Myocyte (in vitro differentiated cells): ENCODE measurements at places on chromosomes 3 and 15.

DNA sequence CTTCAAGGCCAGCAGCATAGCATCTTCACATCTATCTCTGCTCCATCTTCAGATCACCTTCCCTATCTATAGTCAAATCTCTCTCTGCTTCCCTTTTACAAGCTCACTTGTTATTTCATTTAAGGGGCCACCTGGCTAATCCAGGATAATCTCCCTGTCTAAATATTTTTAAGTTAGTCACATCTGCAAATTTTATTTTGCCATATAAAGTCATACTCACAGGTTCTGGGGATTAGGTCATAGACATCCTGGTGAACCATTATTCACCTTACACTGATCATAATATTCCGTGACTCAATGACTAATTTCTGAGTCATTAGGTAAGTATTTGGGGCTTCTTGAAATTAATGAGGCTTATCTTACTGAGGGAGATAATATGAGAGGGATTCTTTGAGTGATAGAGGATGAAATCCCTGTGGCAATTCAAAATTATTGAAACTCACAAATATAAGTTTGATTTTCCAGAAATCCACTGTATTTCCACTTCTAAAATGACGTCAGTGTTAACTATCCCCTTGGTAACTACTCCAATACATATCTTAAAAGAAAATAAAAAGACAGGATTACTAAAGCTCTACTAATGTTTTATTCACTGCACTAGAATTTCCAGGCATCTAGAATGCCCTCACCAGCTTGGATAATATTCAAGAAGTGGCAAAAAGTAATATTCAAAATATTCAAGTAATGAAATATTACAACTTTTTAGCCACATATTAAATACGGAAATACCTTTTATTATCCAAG lies 93.7 kb upstream of the RBMS3 start:
- DNase-seq: peak; percentile 32

DNA sequence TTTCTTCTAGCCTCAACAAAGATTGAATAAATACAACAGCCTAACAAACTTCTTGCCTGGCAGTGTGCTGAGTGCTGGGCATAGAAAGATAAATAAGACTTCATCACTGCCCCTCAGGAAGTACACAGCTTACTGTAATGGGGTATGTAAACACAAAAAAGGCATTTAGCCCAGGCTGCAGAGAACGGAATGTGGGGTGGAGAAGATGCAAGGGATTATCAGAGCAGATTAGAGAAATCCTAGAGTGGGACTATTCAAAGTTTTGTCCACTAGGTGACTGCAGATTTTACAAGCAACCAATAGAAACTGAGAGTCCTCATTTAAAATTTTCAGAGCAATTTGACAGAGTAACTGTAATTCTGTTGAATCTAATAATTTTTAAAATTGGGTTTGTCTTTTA lies 35.4 kb upstream of the TSC22D2 start:
- no peak for DNase-seq

GRCh38 chr3:193665370-193665989 lies 72.5 kb downstream of the OPA1 start:
- DNase-seq: peak; percentile 29

- DNase-seq: no peak
Measured at GRCh38 chr15:76529911-76530310, 193.3 kb downstream of the ISL2 start.

DNA sequence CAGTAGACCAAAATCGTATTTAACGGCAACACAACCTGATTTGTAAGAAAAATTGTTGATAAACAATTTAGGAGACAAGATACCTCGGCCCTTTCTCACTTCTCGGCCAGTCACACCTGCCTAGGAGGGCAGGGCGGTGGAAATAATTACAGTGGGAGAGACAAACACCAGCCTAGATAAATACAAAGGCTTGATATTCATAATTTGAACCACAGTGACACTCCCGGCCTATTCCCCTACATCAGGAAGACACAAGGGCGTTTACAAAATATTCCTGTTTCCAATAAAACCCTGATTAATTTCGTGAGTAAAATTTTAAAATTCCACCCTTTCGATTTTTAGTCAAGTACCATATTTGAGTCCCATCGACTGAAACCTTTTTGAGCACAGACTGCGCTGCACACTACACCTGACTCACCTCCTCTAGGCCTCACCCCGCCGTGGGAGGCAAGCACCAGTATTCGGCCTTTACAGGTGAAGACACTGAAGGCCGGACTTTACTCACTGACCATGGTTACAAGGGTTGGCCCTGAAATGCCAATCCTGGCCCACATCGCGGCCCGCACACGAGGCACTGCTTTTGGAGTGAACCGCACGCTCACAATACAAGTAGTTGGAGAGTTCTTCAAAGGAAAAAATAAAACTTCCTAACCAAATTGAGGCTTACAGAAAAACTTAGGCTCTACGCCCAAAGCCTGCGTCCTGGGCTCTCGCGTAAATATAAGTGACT lies 794 bp downstream of the ARPP19 start:
- peak; percentile 44 for DNase-seq

GRCh38 chr3:32296251-32297204 lies 58.0 kb downstream of the CMTM8 start:
- DNase-seq: peak; percentile 71

DNA sequence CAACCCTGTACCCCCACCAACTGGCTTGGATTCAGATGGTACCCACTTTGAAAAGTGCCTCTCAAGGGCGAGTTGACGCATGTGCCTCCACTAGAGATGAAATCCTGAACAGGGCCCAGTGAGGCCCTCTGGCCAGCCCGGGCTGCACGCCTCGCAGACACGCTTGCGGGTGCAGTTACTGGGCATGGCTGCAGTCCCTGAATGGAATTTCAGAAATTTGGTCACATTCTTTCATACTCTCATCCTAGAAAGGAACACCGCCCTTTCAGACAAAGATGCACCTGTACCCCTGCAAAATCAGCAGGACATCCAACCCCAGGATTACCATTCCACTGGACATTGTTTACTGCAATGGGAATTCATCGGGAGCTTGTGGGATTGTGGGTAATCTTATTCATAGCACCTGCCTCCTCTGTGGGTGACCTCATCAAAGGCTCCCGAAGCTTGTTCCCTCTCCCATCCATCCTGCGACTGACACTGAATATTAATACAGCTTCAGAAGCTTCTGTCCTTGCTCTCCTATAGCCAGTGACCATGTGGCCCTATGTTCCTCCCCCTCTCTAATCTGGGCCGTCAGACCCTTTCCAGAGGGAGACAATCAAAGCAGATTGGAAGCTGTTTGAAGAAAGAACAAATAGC lies 42.5 kb upstream of the TPM1 start:
- DNase-seq: peak; percentile 95

- DNase-seq: no peak
Measured at GRCh38 chr3:138440596-138440995, 6.2 kb downstream of the ESYT3 start.

- DNase-seq: no peak
Measured at GRCh38 chr15:75363786-75364185, 4.6 kb downstream of the MAN2C1 start.

DNA sequence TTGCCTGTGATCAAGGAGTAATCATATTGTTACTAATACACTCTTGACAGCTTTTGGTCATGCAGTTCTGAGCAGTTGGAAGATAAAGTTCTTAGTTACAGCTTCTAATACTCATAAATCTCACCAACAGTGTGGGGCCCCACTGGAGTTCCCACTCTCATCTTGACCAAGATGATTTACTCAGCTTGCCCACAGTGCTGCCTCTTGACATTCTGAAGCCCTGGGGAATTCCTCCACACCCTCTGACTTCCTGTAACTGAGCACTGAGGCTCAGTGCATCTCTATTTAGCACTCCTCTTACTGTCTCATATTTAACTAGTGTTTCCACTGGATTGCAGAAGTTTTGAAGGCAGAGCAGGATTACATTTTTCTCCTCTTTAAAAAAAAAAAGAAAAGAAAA lies 1.9 kb upstream of the ARL6IP5 start:
- DNase-seq: peak; percentile 94

GRCh38 chr3:4985330-4986174 lies 6.3 kb downstream of the BHLHE40 start:
- peak; percentile 68 for DNase-seq

- DNase-seq: no peak
Measured at GRCh38 chr3:154095832-154096421, 25.3 kb upstream of the ARHGEF26 start.

- no peak for DNase-seq
Measured at GRCh38 chr3:12961697-12962036, 111.6 kb downstream of the IQSEC1 start.

DNA sequence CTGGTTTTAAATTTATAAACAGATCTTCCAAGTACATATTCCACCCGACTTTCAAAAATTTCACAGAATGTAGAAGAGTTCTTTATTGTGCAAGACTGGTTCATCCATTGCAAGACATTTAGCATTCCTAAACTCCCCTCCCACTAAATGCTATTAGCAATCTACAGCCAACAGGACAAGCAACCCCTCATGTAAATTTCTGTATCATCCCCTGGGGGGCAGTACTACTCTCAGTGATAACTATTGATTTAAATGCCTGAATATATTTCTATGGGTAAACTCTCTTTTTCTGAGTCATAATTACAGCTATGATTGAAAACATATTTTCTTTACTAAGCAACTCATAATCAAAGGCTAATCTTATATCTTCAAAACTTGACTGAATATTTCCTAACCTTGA lies 10.7 kb upstream of the SLC15A2 start:
- peak; percentile 5 for DNase-seq

DNA sequence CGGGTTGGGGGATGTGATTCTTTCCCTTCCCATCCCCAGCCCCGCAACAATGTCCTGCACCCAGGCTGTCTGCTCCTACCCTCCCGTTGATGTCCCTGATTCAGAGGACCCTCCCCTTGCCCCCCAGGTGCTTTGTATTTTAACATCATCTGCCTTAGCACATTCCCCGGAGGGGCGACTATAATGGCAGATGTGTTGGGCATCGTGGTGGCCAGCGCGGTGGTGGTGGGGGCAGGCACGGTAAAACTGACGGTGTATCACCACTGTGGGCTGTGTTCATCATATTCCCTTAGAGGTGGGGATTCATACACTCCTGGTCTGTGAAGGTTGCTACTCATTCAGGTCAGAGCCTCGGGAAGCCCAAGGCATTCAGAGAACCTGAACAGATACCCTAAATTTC lies 173.0 kb downstream of the ADAMTS17 start:
- DNase-seq: no peak

DNA sequence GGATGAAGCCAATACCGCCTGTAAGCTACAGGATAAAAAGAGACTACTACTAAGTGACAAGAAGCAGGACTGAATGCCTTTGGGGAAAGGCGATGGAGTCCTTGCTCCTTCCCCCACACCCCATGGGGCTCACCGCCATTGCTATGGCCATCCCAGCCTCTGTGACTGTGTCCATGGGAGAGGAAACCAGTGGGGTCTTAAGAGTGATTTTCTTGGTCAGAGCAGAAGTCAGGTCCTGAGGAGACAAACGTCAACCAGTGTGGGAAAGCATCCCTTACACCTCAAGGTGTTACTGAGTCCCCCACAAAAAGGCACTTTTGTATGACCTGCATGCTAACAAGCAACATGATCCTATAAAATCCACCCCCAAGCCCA lies 913 bp downstream of the IMPDH2 start:
- no peak for DNase-seq

DNA sequence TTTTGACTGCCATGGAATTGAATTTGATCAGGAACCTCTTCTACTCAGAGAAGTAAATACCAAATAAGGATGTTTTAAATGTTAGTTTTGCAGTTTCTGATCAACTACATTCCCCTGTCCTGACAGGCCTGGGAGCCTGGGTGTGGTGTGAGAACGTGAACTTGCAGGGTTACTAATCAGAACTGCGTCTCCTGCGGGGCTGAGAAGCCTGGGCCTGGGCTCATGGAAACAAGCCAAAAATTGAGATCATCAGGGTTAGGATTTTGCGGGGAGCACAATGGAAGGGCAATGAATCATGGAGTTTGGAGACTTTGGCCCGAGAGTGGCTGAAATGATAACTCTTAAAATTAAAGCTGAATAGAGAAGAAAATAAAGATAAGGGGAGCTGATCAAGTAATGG lies 47.8 kb upstream of the C3orf70 start:
- peak; percentile 65 for DNase-seq
